ENCODE measurements at places on chromosomes 12 and 14.
A peak's percentile ranks its signal among the peaks of the same experiment; 100 is the strongest.

DNA sequence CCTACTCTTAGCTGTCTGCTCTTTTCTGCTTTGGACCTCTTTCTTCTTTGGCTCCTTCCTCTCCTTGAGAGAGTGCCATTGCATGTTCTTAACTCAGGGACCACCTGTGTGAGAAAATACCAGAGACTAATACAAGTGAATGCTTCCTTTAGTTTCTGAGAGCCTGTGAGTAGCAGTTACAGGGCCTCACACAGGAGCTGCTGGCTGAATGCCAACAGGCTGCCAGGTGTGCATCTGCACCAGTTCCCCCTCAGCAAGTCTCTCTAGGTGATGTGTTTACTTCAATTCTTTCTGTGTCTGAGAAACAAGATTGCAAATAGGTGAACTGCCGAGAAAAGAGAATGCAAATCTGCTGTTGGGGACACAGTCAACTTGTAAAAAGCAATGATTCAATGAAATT is 108.2 kb downstream of the STXBP6 start:
- peak; percentile 40 for DNase-seq

- no peak for DNase-seq
Observed at GRCh38 chr12:46669720-46670119, 156.1 kb downstream of the SLC38A4 start.

DNA sequence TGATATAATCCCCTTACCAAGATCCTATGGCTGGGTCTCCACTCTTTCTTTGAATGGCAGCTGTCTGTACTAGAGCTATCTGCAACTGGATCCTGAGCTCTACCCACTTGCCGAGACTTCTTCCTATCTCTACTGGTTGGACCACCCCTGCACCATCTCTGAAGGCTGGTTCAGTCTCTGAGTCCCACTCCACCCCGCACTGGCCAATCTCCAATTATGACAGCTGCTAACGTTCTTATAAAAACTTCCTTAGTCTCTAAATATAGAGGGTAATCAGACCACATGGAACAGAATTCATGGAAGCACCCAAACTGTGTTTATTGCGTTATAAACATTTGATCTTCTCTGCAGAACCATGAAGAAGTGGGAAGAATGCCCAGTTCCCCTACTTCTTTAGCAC is 186.6 kb upstream of the EEA1 start:
- no peak for DNase-seq

- DNase-seq = peak; percentile 64
Observed at GRCh38 chr14:61322011-61322798, 826 bp downstream of the PRKCH start.

- no peak for DNase-seq
Observed at GRCh38 chr12:74891083-74891668, 318.5 kb downstream of the KCNC2 start.

GRCh38 chr14:21202463-21203358 is 46.8 kb upstream of the OR5AU1 start:
- DNase-seq = no peak
